NCI-H2081 (cell line): ENCODE measurements at places on chromosomes 12 and 14.

GRCh38 chr12:39541471-39541870 lies 78.1 kb downstream of the ABCD2 start:
- no peak for DNase-seq

GRCh38 chr14:56160088-56160487 lies 41.9 kb downstream of the PELI2 start:
- no peak for DNase-seq

- DNase-seq: no peak
Observed at GRCh38 chr12:32139064-32139421, 32.4 kb downstream of the BICD1 start.

DNA sequence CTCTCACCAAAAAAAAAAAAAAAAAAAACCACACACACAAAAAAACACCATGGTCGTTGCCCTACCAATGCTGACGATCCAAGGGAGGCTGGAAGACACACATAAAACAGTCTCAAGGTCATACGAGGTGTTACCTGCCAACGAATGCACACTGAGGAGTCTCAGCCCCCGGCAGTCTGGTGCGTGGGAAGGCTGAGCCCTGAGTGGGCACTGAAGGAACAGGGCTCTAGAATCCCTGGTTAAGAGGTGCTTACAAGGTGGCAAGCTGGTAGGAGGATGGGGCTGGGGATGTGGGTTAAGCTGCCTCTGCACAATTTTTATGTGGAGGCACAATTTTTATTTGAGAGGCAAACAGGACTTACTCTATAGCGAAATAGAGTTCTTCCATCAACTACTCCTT lies 7.9 kb downstream of the LTBP2 start:
- DNase-seq: no peak

DNA sequence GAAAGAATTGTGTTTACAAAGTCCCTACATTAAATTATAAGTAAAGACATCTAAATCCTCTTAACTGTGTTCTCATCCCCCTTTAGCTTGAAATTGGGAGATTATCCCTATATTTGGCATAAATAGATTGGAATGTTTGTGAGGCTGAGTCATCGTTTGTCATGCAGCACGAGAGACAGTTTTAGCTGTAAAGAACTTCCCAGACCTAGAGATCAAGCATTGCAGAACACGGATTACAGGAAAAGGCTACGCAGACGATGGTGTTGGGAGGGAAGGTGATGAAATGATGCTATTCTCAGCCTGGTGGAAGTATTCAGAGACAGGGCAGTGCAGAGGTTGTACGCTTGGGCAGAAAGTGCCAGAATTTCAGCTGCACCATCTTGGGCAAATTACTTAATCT lies 93.8 kb downstream of the PTPRB start:
- DNase-seq: no peak

- DNase-seq: no peak
Observed at GRCh38 chr12:49705479-49706134, 1.6 kb downstream of the FMNL3 start.

DNA sequence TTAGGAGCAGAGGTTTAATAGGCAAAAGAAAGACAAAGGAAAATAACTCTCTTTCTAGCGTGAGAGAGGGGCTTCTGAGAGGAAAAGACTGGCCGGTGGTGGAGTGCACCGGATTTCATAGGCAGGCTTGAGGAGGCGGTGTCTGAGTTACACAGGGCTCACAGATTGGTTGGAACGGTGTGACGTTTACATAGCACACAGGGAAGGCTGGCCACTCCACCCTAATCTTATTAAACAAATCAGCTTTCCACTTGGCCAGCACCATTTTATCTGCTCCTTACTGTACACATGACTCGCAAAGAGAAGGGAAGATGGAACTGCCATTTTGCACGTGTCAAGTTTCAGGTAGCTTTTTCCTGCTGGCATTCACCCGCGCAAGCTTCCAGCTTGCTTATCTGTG lies 587.7 kb downstream of the RPL10L start:
- no peak for DNase-seq

DNA sequence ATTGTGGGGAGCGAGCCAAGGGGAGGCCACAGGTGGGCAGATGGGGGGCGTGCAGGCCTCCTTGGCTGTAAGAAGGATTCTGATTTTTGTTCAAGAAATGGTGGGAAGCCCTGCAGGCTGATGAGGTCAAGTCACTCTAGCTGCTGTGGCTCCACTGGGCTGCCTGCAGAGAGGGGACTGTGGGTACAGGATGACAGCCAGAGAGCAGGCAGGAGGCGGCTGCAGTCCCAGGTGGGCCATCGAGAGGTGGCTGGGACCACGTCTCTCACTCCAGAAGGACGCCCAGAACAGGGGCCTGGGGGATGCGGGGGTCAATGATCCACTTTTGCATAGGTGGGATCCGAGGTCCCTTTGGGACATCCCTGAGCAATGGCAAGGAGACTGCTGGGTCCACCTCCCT lies 9.1 kb downstream of the NCOR2 start:
- DNase-seq: no peak

GRCh38 chr12:131445184-131445774 lies 265.6 kb upstream of the SFSWAP start:
- DNase-seq: no peak

DNA sequence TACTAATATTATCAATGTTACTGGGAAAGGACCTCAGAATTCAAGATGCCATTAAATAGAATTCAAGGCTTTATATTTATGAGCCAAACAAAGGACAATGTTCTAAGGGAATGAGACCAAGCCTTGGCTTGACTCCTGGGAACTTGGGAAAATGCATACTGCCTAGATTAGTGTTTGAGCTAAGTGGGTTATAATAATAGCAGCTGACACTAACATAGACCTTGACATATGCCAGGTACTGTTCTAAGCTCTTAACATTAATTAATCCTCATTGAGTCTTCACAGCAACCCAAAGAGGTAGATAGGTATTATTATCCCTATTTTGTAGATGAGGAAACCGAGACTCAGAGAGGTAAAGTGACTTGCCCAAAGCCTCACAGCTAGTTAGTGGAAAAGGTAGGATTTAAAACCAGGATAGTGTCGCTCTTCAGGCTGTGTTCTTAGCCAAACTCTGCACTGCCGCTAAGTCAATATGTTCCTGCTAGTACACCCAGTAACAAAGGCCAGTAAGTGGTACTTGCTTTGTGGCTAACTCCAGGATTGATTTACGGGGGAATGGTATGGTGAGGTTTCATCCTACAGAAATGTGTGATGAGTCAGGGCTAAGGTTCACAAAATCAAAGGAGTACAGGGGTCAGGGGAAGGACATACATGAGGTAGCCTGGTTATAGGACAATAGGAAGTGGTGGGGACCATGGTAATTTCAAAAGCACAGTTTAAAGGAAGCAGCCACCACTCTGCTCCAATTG lies 35.8 kb upstream of the PRKAB1 start:
- DNase-seq: no peak

DNA sequence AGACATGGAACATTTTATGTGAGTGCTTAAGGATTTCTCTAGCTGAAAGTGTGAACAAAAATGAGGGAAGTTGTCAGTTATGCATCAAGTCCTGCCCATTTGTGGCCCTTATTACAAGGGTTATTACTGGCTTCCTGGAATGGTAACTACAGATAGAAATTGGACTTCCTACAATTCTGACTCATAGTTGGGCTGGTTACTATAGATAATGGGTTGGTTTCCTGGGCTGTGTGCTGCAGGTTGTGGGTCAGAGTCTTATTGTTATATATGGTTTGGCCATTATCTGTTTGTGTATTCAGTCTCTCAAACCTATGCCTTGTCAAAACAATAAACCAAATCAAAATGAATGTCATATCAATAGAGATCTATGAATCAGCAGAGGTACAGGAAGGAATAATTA lies 313.7 kb downstream of the ADAMTS20 start:
- no peak for DNase-seq
